Activated CD8-positive, alpha-beta T cell treated with anti-CD3 and anti-CD28 coated beads for 36 hours (primary cell): ENCODE measurements at places on chromosomes 11 and 22. TPM values are rescaled to one million over a fixed set of nuclear protein-coding genes. Genes with fewer than 3 reads are reported as not detected.

DNA sequence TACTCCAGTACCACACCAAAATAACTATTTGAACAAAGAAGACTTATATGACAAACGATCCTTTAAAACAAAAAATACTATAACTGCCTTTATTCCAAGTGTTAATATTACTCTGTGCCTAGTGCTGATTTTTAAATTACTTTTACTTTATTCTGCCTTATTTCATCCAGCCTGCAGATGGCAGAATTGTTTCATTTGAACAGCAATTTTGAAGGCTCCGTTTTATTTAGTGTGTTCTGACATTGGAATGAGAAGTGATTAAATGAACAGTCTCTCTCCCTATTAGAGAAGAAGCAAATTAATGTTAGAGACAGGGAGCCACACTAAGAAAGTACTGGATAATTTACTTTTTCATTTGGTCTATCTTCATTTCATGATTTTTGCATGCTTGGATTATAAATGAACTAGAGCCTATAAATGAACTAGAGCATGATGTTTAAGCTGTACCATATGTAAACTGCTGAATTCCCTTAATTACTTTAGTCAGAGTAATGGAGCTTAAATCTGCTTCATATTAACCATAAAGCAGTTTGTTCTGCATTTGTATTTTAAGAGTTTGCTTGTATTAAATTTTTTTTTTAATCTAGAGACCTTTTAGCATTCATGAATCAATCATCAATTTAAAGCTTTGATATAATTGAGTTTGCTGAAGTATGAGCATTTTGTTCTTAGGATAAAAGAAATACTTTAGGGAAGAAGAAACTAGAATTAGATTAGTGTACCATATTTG, 9.8 kb downstream of the PDHX start:
- no peak for DNase-seq

- DNase-seq: no peak
Measured at GRCh38 chr11:91959411-91959810, 265.2 kb upstream of the FAT3 start.

- no peak for DNase-seq
Measured at GRCh38 chr22:37616201-37617083, 7.8 kb downstream of the GGA1 start.

DNA sequence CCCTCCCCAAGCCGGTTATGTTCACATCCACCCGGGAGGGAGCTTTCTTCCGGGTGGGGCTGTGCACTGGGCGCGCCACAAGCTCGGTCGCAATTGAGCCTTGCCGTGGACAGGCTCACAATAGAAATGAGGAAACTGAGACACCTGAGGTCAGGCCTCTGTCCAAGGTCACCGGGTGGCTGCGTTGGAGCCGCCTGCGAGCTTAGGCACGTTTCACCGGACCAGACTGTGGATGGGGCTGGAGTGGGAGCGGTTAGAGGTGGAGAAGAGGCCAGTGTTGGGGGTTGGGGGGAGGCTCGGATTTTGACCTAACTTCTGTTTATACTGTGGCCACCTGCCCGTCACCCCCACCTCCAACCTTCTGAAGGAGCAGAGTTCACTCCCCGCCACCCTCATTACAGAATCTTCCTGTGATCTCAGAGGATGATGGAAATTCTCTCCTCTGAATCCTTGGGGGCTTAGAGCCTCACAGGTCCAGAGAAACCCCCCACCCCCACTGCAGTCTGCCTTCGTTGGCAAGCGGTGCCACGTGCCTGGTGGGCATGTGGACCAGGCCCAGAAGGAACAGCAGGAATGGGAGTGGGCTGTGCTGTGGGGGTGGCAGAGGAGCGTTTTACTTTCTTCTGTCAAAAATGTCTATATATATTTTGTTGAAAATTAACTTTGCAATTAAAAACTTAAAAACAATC, 631 bp upstream of the NPTXR start:
- DNase-seq: no peak

- DNase-seq: no peak
Measured at GRCh38 chr11:69896250-69896649, 77.0 kb upstream of the FGF3 start.

DNA sequence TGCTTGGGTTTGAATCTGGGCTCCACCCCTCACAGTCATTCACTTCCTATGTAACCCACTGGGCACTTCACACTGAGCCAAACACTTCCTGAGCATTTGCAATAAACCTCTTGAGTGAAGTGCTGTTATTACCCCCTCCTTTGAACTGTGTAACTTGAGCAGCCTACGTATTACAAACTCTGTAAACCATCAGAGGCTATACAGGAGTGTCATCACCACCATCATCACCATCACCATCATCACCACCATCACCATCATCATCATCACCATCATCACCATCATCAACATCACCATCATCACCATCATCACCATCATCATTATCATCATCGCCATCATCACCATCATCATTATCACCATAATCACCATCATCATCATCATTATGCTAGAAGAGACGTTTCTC, 18.4 kb downstream of the RTL6 start:
- DNase-seq: no peak

GRCh38 chr11:79434283-79434682, 6.5 kb downstream of the TENM4 start:
- no peak for DNase-seq

GRCh38 chr11:73156114-73156513, 14.0 kb upstream of the FCHSD2 start:
- no peak for DNase-seq

DNA sequence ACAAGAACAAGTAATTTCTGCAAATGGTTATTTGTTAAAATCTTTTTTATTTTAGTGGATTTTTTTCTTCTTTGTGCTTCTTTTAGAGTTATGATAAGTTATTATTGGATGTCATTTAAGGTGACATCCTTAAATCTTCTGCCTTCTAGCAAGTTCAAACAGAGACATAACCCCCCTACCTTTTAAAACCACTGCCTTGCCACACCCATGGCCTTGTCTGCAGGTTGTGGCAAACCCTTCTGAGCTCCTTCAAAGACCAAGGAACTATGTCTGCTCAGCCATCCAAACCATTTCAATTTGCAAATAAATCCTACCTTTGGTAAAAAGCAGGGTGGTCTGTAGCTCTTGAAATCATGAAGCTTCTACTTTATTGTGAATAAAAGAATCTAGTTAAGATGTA, 241.6 kb downstream of the FAM76B start:
- DNase-seq: no peak

DNA sequence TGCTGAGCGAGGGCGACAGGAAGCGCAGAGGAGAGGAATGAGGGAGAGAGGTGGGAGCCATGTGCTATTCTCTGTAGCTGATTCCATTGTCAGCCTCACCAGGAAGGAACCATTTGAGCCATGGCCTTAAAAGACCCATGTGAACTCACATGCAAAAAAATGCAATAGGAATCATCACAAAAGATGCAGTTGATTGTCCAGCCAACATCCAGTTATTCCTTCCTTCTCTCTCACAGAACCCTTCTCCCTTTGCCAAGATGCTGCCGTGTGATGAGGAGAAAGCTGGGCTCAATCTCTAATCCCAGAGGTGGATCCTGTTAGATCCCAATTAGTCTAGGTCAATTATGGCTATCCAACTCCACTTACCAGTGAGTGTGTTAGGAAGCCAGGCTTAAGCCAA, 58.2 kb upstream of the RRAS2 start:
- DNase-seq: no peak

DNA sequence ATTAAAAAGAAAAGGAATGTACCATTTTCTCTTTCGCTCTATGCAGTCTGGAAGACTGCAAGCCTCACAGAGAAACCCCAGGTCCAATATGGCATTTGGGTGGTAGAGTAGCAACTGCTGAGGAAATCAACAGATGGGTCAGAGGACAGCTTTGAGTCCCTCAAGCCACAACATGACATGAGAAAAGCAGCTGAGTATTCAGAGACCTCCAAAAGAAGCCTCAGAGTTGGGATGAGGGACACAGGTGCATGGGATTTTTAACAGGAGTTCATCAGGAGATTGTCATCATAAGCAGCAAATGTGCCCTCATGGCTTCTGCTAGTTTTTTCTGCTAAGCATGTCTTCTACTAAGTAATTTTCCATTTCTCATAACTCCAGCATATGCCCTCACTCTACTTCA, 111.6 kb downstream of the BLID start:
- no peak for DNase-seq

DNA sequence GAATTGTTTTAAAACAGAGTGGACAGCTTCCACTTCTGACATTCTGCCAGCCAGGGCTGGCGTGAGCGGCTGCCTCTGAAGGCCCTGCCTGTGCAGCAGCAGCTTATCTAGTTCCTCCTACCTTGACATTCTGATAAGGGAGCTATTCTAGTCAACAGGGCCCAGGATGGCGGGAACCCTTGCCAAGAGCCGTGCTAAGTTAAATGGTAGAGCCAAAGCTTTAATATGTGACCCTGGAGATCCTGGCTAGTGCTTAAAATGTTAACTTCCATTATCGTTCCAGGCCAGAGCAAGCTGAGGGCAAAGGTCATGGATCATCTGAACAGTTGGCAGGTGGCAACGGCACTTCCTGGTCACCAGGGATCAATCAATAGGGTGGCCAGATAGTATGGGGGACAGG, 3.5 kb downstream of the KCNJ5 start:
- DNase-seq: no peak

- DNase-seq: no peak
Measured at GRCh38 chr22:27317096-27317495, 484.5 kb downstream of the MN1 start.

DNA sequence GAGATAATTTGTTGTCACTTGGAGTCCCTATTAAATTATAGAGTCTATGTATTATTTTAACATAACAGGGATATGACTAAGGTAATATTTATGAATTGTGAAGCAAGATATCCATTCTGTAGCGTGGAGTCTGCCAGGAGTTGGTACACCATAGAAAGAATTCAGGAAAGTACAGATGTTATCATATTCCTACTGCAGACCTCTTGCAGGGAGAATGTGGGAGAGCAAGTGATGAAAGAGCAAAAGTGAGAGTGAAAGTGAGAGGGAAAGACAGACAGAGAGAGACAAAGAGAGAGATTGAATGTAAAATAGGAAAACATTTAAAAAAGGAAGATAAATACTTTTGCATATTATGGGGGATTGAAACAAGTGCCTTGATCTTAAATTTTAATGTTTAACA, 468.8 kb downstream of the CNTN5 start:
- DNase-seq: no peak

DNA sequence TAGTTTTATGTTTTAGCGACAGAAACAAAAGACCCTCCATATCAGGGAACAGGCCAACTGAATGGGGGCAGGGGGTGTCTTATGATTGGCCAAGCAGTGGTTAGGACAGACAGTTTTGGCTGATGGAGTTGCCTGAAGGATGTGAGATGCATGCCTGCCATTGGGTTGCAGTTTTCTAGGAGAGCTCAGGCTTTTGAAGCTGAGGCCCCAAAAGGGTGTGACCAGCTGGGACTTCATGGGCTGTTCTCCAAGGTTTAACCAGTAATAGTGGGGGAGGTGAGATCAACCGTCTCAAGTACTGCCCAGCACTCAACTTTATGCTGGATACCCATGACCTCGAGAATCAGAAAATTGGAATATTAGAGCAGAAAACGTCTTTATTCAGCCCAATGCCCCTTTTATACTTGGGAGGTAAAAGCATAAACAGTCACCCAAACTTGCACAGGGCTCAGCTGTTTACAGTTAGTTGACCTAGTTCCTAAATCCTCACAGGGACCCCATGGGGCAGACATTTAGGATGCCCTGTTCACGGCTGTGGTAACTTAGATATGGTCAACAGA, 13.5 kb downstream of the DTX4 start:
- no peak for DNase-seq

GRCh38 chr22:35357883-35358621, 22.8 kb upstream of the HMOX1 start:
- DNase-seq: no peak

DNA sequence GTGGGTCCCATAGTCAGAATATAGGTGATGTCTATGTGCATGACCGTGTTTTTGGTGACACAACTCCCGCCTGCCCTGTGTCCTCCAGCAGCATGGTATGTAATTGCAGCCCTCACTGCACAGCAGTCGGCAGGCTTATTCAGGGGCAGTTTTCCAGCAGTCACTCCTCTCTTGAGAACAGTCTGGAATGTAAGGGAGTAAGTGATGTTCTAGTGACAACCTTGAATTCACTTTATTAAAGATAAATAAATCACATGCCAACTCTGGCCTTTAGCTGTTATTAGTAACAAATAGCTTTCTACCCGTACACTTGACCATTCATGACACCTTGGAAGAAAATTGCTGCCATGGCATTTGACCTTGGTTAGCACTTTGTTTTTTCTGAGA, 27.9 kb downstream of the ZNRF3 start:
- DNase-seq: no peak

DNA sequence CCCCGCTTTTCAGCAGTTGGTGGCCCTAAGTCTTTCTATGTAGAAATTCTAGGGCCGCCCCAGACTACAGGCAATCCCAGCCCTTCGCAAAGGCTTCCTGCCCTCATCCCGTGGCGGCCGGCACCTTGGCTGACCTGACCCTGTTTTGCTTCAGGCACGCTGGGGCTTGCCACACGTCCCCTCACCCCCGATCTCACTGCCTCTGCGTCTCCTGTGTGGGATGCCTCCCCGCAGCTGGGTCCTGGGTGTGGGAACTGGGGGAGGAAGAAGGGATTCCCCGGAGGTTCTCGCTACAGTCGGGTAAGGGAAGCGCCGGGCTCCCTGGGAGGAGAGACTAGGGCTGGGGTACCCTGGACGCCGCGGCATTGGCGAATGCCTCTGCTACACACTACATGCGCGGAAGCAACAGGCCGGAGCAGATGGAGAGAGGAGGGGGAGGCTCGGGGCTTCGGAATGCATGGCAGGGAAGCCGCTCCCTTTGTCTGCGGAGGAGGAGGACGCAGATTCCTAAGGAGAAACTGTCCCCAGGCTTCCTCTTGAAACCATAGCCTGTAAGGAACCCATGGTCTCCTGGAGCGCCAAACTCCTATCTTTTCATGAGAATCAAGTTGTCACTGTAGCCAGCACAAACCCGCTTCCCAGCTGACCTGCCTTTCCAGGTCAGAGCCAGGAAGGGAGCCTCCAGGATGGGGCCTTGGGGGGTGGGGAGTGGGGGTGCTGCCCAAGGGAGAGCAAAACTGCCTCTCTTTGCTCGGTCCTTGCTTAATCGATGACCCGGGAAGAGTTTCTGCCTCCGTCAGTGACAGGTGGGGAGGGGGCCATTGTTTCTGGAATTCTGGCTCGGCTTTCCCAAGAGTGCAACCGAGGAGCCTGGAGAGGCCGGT, 1.4 kb downstream of the DTX4 start:
- no peak for DNase-seq

Gene DEPDC7
- total RNA-seq: 3.0 TPM

Gene RAB6A
- total RNA-seq: 77.6 TPM

Gene MPPED2
- 0.63 TPM for total RNA-seq

Gene PATE4
- total RNA-seq: not detected

Gene TRPC6
- not detected for total RNA-seq

Gene MRGPRF
- not detected for total RNA-seq

Gene MYOD1
- total RNA-seq: not detected

Gene P2RX6
- total RNA-seq: 0.25 TPM

Gene KRTAP5-7
- total RNA-seq: not detected

Gene BAIAP2L2
- 0.61 TPM for total RNA-seq

Gene IL18
- not detected for total RNA-seq

Gene C11orf91
- total RNA-seq: not detected

Gene ABCG4
- not detected for total RNA-seq

Gene GTSE1
- 39.4 TPM for total RNA-seq

Gene RELA
- total RNA-seq: 65.6 TPM

Gene GAL3ST3
- total RNA-seq: 1.0 TPM
